ENCODE measurements at places on chromosomes 13 and 19. TPM values are rescaled to one million over a fixed set of nuclear protein-coding genes. Genes with fewer than 3 reads are reported as not detected.

DNA sequence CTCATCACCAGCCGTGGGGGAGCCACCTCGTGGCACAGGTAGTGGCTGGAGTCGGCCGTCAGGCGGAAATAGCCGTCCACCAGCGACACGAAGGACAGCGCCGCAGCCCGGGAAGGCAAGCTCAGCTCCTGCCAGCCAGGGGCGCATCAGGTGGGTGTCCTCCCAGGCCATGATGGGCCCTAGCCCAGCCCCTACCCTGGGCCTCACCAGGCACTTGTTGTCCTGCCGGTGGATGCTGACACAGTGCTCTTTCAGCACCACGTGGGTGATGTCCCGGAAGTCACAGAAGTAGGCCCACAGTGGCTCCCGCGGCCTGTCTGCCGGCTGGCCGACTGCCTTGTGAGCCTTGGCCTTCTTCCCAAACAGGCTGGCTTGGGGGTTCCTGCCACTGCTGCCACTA is 15.7 kb downstream of the TYK2 start:
- no peak for DNase-seq
- H3K4me3 ChIP-seq = no peak overlapping the region
- no peaks in the 10 kb centered on the region for H3K4me1 ChIP-seq
- H3K27ac ChIP-seq = no peak overlapping the region

The TTC9B gene
- polyA plus RNA-seq = not detected

- no peak overlapping the region for H3K4me3 ChIP-seq
- H3K36me3 ChIP-seq = no peaks in the 10 kb centered on the region
- no peaks in the 10 kb centered on the region for H3K27me3 ChIP-seq
- no peak overlapping the region for H3K27ac ChIP-seq
- DNase-seq = no peak
Observed at GRCh38 chr19:5074407-5074806, 105.5 kb downstream of the KDM4B start.

The HSD17B14 gene
- 46.3 TPM for polyA plus RNA-seq

The ZNF578 gene
- 0.40 TPM for polyA plus RNA-seq

GRCh38 chr19:38412961-38413360 is 10.1 kb downstream of the FAM98C start:
- no peaks in the 10 kb centered on the region for H3K27me3 ChIP-seq
- no peak overlapping the region for H3K4me3 ChIP-seq
- H3K4me1 ChIP-seq = no peaks in the 10 kb centered on the region
- no peak for DNase-seq
- no peak overlapping the region for H3K27ac ChIP-seq
- no peaks in the 10 kb centered on the region for H3K36me3 ChIP-seq

The CLIP3 gene
- 4.7 TPM for polyA plus RNA-seq
